ENCODE measurements at places on chromosomes 2 and 18.

DNA sequence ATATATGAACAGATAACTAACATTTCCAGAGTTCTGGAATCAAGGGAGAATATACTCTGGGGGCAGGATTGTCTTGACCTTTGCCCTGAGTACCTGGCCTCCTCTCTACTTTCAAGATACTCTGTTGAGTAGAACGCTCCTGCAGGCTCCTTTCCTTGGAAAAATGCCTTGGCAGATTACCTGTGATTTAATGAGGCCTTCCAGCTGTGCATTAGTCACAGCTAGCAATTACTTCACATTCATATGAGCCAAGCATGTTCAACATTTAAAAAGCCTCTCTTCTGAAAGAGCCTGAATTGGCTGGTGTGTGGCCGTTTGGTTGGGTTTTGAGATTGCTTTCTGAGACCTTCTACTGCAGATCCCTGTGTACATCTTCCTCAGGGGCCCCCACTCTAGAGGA, 142.2 kb downstream of the PLCL1 start:
- DNase-seq: peak; percentile 27

- DNase-seq: no peak
Observed at GRCh38 chr18:3773303-3773702, 323.3 kb downstream of the TGIF1 start.

GRCh38 chr2:100142393-100142792, at the start of gene AFF3:
Gene AFF3 (minus strand): TSS chr2:100142590. CDS start chr2:100104454, 38,136 bp downstream.
- no peak for DNase-seq

- no peak for DNase-seq
Observed at GRCh38 chr2:111632661-111633060, 251.3 kb downstream of the ANAPC1 start.

- no peak for DNase-seq
Observed at GRCh38 chr2:171584001-171584400, 61.7 kb downstream of the CYBRD1 start.

- DNase-seq: peak; percentile 13
Observed at GRCh38 chr18:73199151-73199550, 331.4 kb upstream of the NETO1 start.

- no peak for DNase-seq
Observed at GRCh38 chr2:29582062-29582461, 339.3 kb downstream of the ALK start.

DNA sequence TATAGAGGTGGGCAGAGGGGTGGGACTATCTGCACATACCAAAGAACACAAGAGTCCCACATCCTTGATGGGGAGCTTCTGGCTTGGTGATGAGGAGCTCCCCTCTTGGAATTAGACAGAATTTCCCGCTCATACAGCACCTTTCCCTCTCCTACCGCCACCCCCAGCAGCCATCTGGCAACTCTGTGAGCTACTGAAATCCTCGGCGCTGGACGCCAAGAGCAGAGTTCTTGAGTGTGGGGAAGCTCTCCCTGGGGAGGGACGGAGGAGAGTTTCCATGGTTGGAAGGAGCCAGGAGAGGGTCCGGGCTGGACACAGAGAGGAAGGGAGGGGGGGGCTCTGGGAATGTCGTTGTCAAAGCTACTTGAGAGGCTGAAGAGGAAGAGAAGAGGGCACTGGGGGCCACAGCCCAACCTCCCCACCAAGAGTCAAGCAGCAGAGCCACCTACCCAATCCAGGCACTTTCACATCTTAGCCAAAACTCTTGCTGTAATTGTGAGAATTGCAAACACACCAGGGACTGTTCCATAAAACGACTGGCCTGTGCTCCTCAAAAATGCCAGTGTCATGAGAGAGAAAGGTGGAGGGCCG, 89.4 kb upstream of the MCFD2 start:
- DNase-seq: no peak

- no peak for DNase-seq
Observed at GRCh38 chr2:239259603-239260298, 141.1 kb downstream of the HDAC4 start.

GRCh38 chr2:108428286-108429009, 20.6 kb upstream of the GCC2 start:
- no peak for DNase-seq

DNA sequence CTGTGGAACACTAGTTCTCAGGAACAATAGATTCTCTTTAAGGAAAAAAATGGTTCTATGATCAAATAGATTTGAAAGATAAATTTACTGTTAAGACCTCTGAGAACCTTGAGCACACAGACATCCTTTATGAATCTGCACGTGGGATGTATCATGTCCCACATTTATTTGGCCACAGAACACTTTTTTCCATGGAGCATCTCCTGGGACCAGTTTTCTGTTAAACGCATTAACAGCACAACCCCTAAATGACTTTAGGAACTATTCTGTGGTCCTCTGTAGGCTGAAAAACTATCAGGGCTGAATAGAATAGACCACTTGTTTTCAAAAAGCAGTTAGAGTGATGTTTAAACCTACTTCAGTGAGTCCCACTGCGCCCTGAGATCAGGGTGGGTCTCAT, 132.2 kb upstream of the PID1 start:
- no peak for DNase-seq

GRCh38 chr2:134900151-134900550, 18.5 kb upstream of the CCNT2 start:
- peak; percentile 24 for DNase-seq

- DNase-seq: peak; percentile 51
Observed at GRCh38 chr2:121071034-121071504, 213.9 kb downstream of the TFCP2L1 start.

GRCh38 chr2:223648755-223649154, 46.6 kb upstream of the SCG2 start:
- no peak for DNase-seq

DNA sequence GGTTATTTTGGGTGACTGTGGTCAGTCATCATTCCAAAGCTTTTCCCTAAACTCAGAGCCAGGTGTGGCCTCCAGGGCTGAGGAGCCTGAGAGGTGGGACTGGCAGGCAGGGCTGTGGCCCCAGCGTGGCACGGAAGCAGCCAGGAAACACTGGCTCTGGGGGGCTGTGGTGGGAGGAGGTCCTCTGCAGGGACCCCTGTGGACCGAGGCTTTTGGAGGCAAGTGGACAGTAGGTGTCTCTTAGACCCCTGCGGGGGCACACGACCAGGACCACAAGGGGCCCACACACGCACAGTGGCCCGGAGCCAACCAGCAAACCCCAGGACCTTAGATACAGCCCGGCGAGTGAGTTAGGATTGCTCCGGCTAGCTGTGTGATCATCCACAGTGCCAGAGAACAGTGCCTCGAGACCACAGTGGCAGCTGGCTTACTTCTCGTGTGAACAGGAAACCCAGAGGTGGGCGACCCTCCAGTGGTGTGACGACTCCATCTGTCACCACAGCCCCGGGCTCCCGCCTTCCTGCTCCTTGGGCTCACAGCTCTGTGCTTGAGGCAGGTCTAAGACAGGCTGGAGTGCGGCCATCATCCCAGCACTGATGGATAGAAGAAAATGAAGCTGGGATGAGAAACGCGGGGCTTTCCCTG, 1.6 kb upstream of the RTP5 start:
- no peak for DNase-seq

GRCh38 chr2:182920631-182921056, 54.2 kb upstream of the FRZB start:
- no peak for DNase-seq

- no peak for DNase-seq
Observed at GRCh38 chr18:57705832-57706595, 84.4 kb upstream of the NARS1 start.

DNA sequence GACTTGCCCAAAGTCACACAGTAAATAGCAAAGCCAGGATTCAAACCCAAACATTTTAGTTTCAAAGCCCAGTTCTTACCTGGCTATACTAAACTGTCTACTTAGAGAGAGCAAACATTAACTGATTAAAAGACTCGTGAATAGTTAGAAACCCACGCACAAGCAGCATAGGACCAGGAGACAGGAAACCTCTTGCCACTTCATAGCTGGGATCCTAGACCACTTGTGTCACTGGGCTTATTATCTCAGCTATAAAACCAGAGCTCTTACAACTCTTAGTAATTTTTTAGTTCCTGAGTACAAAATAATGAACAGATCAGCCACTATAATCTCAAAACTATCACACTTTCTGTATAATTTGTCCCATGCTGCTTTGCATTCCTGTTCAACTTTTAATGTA, 2.4 kb upstream of the AAK1 start:
- DNase-seq: no peak

DNA sequence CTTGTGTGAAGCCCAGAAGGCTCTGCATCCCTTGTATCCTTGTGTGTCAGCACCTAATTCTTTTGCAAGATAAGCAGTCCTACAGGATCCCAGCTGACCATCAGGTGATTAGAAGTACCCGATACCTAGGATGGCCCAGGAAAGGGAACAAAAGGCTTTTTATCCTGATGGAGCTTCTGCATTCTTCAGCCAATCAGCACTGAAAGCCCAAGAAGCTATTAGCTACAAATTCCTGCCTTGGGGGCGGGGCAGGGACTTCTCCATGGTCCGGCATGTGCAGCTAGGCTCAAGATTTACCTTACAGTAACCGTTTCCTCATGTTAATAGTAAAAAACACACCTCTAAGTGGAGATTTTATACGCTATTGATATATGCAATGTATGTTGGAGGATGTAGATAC, 264.6 kb upstream of the THUMPD2 start:
- DNase-seq: no peak

GRCh38 chr18:8721716-8722115, 16.4 kb downstream of the MTCL1 start:
- peak; percentile 62 for DNase-seq

DNA sequence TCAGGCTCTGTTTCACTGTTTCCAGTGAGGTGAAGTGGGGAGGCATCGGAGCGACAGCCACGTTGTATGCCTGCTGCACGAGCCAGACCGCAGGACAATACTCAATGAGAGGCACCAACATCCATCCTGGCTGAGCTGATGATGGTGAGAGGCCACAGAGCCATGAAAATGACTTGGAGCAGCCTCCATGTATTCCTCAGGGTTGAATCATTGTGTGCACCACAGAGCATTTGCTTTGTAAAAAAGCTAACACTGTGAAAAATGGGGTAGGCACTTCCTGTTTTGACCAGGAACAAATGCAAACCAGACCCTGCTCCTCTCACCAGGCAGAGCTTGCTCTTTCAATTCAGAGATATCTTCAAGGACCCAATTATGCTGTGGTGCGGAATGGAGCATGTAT, 87.2 kb downstream of the LPIN1 start:
- peak; percentile 89 for DNase-seq

DNA sequence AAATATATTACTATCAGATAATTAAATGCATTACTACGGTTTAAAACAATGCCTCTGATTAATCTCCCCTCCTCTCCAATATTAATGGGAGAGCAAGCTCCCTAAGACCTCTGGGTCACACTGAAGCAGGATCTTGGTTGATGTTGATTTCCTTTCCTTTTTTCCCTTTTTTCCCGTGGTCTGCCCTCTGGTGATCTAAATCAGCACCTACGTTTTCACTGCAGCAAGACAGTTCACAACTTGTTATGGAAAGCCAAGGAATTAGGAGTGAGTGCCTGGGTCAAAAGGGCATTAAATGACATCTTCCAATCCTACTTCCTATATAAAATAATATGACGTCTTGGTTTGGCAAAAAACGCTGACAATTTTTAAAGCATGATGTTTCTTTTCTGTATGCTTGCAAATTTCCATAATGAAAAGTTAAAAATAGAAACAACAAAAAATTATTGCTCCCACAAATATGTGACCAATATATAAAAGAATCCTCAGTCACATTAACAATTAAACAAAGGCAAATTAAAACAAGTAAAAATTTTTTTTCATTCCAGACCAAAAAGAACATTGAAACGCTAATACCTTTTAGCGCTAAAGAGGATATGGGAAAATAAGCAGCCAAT, 7.9 kb upstream of the CFAP36 start:
- DNase-seq: peak; percentile 53

- no peak for DNase-seq
Observed at GRCh38 chr18:59273759-59274532, 692 bp upstream of the RAX start.

DNA sequence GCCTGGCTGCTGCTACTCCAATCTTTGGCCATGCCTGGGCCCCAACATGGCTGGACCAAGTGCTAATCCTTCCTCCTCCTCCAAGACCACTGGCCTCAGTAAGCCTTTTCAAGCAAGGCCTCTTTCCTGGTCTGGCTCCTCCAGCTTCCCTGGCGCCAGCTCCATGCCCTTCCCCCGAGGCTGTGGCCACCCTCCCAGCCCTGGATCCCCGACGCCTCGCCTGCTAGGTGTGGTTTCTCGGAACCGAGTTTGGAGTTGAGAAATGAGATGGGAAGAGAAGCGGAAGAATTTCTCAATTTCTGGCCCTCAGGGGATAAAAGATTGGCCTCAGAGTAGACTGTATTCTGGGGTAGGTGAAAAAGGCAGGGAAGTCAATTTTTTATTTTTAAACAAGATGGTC, 46.4 kb downstream of the ADCY3 start:
- no peak for DNase-seq

DNA sequence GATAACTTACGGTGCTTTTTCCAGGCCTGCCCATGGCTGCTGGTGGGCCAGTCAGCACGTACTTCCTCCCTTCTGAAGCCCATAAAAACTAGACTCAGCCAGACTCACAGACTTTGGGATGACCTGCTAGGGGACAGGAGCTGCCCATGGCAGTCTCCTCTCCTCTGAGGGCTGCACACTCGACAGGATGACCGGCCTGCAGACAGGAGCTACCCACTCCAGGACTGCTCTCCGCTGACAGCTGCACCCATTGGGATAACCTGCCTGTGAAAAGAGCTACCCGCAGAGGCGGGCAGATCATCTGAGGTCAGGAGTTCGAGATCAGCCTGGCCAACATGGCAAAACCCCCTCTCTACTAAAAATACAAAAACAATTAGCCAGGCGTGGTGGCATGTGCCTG, 75.4 kb downstream of the EPB41L3 start:
- DNase-seq: no peak

GRCh38 chr2:239775623-239776435, 249.3 kb downstream of the NDUFA10 start:
- no peak for DNase-seq

DNA sequence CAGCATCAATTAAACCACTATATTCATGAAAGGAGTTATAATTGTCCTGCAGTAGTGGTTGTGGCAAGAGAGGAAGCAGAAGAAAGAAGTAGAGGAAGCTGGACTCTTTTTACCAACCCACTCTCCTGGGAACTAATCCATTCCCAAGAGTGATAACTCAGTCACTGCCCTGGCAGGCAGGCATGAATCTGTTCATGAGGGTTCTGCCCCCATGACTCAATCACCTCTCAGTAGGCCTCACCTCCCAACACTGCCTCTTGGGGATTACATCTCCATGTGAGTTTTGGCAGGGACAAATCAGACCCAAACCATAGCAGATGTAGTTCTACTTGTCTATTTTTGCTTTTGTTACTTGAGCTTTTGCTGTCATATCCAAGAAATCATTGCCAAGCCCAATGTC, 232.7 kb upstream of the MAP2 start:
- DNase-seq: no peak

DNA sequence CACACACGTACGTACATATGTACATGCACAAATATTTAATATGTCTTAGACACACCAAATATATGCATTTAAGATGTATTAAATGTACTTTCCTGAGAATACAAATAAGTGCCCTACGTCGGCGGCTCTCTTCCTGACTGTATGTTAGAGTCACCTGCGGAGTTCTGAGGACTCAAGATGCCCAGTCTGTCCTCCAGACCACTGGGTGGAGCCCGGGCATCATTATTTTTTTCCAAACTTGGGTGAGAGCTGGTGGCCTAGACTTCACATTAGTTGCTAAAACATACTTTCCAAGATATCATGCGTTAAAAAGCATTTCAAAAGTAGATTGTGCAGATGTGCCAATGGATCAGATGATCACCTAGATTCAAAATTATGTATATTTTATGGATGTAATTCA, 2.9 kb downstream of the IL18R1 start:
- DNase-seq: no peak

Measured in astrocyte of the spinal cord (primary cell).